Fibroblast of skin of scalp (primary cell): ENCODE measurements at places on chromosomes 2 and 18.
A peak's percentile ranks its signal among the peaks of the same experiment; 100 is the strongest.

DNA sequence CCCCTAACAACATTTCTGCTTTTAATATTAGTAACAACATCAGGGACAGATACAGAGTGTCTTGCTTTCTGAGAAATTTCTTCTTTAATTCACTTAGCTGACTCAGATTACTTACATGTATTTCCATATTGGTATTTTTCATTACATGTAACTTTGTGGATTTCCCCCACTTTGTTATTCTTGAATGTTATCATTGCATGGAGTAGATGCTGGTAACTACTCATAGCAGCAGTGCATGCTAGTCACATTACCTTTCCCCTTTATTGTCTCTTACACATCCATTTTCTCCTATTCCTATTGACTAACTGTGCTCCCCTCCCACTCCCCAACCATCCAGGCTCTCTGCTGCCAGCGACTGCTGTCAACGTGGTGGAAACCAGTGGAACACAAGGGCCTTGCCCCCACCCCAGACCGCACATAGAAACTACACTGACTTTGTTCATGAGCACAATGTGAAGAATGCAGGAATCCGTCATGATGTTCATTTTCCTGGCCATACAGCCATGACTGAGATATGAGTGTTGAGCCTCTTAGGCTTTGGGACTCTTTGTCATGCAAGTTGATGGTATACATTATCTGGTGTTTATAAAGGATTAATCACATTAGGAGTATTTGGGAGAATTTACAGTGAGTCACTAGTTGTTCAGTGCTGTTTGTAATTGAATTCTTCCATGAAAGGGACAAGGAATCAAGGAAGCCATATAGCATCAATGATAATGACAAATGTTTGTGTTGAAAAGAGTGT lies 91.0 kb downstream of the EPB41L5 start:
- DNase-seq = peak; percentile 93

DNA sequence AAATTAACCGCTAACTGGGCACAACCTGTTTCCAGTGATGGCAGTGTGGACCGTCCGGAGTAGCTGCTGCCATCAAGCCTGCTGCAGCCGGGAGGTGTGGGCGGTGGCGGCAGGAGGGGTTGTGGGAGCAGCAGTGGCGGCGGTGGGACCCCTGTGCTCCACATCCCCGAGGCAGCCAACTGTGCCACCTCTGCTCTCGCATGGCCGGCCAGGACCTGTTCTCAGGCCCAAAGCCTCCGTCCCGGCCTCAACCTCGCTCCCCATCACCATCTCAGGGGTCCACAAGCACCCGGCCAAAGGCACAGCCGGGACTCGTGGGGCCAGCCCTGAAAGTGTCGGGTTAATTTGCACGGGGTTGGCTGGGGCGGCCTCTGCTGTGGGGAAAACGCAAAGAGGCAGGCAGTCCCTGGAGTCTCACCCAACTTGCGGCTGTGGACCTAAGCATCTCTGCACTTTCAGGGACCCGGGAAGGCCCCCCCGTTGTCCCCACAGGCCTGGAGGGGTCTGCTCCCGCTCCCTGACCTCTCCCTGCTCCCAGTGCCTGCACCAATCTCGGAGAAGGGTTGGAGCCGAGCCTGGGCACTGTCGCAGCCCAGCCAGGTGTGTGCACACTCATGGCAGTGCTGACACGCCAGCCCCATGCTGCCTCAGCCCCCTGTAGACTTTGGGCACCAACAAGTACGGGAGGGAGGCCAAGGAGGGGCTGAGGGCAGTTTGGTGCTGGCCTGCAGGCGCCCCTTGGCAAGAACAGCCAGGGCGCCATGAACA lies 44.4 kb upstream of the PEX13 start:
- no peak for DNase-seq

DNA sequence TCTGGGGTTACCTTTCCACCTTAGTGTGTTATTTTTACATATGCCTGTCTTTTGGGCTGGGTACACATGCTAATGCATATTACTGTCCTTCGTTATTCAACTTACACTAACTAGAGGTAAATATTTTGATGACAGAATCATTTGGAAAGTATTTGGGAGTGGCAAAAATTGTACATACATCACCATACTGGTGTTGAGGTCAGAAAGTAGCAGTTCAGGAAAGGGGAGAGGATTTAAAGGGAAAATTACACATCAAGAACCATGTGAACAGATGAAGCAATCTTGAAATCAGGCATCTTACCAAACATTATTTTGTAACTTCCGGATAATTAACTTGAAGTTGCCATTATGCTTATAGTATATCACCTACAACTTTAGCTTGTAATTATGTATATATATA lies 379.7 kb downstream of the RND3 start:
- DNase-seq = no peak

DNA sequence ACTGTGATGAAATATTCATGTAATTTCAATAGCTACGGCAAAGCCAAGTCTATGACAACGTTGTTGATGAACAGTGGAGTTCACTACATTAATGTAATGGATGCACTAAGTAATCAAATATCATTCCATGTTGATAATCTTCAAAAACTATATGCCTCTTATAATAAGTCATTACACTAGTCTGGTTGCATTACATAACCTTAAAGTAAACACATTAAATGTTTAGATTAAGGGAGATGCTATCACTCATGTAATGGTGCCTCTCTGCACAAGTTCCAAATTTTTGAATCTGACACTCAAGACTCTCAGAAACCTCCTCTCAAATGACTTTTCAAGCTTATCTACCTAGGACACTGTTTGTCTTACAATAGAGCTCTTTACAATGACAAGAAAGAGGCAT lies 35.4 kb downstream of the PIEZO2 start:
- no peak for DNase-seq

- DNase-seq = peak; percentile 70
These were observed 115.2 kb downstream of the GFPT1 start for GRCh38 chr2:69271831-69272257.

DNA sequence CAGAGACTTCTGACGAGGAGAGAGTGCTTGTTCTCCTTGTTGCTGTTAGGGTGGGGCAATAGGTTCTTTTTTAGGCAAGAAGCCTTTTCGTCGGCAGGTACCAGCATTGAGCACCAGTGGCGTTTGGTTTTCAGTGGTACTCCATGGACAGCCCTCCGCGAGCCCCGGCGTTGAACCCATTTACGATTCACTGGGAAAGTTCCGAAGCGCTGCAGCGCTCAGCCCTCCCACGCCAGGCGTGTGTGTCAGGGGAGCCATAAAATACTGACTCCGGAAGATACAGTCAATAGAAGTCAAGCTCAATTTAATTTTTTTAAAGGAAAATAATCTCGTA lies 494 bp upstream of the ROCK1 start:
- DNase-seq = no peak

DNA sequence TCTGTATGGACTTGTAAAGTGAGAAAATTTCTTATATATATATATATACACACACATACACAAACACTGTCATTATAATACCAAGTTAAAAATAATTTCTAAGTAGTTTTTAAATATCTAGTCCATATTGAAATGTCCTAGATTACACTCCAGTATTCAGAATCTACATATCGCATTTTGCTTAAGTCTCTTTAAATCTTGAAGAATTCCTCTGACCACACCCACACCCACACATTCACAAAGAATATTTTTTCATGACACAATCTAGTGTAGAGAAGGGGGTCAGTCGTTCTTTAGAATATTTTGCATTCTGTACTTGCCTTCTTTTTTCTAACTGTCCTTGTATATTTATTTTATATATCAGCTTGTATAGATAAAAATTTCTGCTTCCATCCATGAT lies 509.7 kb downstream of the CCDC85A start:
- no peak for DNase-seq

DNA sequence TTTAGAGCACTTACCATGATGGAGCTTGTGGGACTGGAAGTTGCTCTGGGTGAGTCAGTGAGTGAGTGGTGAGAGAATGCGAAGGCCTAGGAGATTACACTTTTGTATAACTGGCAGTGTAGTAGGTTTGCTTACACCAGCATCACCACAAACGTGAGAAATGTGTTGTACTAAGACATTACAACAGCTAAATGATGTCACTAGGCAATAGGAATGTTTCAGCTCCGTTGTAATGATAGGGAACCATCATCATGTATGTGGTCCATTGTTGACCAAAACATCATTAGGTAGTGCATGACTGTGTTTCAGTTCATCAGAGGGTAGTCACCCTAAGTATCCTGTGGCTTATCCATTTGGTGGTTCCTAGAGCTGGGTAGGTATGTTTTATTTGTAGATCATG lies 11.9 kb downstream of the ZNF407 start:
- DNase-seq = peak; percentile 24
